GDM1 (cell line): ENCODE measurements at places on chromosomes 6 and 20.

DNA sequence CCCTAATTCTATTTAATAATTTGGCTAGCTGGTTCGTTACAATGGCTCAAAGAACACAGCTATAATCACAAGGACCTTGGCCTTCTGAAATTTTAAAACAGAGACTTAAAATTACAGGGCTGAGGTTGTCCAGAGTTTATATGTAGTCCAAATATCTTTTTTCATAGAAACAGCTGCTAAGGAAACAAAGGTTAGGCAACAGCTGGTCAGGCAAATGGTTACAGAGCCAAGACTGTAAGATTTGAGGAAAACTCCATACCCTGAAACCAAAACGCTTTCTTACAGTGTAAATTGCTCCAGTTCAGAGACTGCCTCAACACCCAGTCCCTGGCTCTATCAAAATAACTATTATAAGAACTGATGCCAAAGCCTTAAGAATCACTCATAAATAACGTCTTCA, 9.7 kb upstream of the ARHGAP18 start:
- DNase-seq: no peak

DNA sequence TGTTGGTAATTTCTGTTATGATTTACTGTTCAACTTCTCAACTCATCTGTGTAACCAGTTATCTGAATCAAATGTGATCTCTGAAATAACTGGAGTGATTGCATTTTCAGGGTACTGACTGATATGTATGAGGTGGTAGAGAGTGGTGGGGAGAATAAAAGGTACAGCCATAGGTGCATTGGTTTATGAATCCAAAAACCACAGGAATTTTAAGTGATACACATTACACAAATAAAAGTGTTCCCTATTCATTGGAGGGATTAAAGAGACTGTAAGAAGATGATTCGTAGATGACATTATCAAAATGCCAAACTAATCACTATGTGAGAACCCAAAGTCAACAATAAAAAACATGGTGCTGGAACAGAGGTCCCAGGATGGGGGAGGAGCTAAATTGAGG, 158.7 kb upstream of the RSPO3 start:
- DNase-seq: no peak

GRCh38 chr6:170155464-170156196, 135.2 kb downstream of the DLL1 start:
- no peak for DNase-seq

DNA sequence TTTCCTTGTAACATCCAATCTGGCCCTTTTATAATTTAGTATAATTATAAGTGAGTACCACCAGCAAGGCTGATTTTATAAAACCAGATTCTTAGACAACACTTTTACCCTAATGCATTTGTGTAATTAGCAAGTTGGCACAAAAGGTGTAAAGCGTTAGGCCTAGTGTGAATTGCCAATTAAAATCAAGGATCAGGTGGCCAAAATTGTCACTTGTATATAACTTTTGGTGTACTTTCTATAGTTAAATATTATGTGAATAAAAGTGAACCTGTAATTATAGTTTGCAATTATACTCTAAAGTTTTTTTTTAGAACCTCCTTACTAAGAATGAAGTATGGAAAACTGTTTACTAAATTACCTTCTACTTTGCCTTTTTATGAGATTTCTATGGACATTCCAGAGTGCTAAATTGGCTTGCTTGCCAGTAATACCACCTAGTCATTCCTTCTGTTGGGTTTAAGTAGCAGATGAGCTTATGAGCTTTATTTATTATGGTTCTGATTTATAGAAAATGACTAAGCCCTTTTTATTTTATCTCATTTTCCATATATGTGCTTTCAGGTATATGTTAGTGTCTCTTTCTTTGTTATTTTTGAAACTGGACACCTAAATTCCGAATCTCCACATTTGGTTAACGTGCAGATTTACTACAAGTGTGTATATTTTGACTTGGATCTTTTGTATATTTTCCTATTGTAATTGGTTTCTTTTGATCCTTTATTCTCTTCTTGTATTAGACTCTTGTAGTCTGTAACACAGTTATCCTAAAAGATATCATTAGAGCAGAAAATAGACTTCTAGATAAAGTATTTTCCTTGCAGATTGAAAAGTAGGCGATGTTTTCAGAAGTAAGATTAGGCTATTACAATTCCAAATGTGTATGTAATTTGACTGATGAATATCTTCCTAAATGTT, 3.9 kb downstream of the STXBP5 start:
- DNase-seq: no peak

GRCh38 chr6:25136854-25137253, 142.3 kb upstream of the CARMIL1 start:
- no peak for DNase-seq

GRCh38 chr6:36126121-36126520, 4.2 kb upstream of the MAPK13 start:
- DNase-seq: no peak

- peak; percentile 20 for DNase-seq
Observed at GRCh38 chr20:57498425-57499400, 26.2 kb downstream of the CTCFL start.

DNA sequence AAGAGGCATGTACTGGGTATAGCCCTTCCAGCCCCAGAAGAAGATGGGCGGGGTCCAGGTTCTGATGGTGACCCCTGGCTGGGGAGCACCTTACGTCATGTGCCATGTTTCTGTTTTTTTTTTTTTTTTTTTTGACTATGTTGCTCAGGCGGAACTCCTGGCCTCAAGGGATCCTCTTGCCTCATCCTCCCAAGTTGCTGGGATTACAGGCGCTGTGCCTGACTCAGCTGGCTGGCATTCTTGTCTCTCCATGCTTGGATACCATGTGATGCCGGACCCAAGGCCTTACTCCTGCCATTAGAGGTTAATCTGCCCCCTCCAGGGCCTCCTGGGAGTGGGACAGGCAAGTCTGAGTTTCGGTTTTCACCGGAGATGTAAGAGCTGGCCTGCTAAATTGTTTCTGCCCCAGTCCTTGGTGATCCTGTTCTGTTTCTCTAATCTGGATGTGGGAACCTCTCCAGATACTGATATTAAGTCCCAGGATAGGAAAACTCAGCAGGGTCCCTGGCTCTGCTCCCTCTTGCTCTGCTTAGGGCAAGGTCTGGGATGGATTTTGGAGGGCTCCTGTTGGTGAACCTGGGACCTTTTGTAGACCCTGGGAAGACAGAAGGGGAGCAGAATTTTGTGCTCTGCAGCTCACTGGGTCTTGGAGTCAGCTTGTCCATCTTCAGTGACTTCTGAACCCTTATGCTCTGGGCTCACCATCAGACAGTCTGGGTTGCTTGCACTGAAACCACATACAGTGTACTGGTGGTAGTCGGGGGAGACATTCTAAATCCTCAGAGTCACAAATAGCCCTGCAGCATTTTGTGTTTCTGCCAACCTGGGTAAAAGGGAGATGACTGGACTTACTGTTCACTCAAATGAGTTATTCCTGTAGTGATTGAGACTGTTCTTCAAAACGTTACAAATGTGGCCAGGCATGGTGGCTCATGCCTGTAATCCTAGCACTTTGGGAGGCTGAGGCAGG, 45.1 kb downstream of the PTK7 start:
- DNase-seq: no peak

DNA sequence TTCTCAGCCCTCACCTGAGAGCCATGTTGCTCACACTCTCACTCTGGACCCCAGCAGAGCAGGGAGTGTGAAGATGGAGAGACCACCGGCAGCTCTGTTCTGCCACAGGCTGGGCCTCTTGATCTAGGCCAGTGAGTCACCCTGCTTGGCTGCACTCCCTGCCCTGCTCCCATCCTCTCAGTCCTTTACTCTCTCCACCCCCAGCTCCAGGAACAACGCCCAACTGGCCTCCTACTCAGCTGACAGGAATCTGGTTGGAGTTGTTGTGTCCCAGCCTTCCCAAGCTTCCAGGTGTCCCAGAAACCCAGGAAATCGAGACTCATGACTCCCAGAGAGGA, at the start of gene PSORS1C1:
TSS of gene PSORS1C1 (plus strand) at position 260 of the 338 bp plus-strand sequence. CDS start 14,833 bp downstream, outside the sequence.
- no peak for DNase-seq

DNA sequence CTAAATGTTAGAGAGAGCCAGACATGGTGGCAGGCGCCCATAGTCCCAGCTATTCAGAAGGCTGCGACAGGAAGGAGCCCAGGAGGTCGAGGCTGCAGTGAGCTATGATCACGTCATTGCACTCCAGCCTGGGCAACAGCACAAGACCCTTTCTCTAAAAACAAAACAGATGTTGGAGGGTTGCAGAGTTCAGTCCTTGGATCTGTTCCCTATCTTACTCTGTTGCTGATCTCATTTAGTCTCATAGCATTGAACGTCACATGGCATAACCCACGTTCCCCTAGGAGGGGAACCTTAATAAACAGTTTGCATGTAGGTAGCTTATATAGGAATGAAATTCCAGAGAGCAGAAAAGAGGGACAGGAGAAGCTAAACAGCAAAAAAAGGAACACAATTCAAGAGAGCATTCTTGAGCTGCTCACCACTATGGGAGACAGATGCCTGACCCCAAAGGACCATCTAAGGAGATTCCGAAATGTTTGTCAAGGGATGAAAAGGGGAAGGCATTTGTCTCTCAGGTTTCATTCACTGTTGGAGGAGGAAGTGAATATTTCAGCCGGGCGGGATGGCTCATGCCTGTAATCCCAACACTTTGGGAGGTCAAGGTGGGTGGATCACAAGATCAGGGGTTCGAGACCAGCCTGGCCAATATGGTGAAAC, 54.6 kb upstream of the PIM1 start:
- DNase-seq: no peak
